ENCODE measurements at places on chromosomes 1 and 21.

DNA sequence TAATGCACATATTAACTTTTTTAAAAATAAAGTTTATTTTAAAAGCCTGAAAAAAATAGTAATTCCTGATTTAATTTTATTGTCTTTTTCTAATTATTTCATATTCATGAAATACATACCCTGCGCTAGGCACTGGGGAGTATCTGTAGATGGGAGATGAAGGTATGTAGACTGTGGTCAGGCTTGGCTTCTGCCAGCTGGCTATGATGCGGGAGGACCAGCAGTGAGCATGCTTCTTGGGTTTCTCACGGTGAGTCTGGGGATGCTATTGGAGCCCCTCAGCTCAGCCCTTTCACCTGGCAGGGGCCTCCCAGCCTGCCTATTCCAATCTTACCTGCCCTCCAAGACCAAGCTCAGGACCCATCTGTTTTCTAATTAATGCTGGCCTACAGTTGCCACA lies 138.4 kb downstream of the NOS1AP start:
- DNase-seq, result no peak

- no peak for DNase-seq
Measured at GRCh38 chr1:18069903-18070302, 37.7 kb upstream of the IGSF21 start.

DNA sequence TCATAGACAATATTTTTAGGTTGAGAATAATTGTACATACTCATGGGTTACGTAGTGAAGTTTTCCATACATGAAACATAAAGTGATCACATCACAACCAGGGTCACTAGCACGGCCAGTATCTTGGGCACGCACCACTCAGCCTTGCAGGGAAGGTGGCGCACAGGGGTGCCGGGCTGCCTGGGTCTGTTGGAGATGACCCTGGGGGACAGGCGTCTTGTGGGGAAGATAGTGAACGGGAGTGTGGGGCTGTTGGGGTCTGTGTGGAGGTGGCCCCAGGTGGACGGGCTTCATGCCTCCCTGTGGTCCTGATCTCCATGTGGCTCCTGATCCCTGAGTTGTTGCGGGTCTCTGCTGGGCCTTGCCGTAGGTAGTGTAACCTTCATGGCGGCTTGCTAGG lies 38.3 kb upstream of the PRSS38 start:
- DNase-seq, result no peak

GRCh38 chr1:13760921-13761320 lies 60.9 kb downstream of the PRDM2 start:
- DNase-seq, result no peak

DNA sequence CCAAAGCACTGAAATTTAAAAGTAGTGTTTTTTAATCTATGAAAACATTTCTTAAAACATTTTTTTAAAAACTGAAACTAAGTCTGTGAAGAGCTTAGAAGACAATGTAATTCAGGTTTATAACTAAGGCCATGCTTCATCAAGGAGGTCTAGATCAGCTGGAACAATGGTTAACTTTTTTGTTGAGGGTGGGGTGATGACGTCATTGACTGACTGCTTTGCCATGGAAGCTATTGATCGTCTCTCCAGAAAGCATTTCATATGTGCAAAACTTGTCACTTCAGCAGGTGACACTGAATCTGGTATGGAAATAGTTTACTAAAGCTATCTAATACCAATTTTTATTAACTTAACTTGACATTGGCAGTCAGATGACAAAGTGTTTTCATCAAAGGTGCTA lies 21.0 kb downstream of the RAVER2 start:
- no peak for DNase-seq

DNA sequence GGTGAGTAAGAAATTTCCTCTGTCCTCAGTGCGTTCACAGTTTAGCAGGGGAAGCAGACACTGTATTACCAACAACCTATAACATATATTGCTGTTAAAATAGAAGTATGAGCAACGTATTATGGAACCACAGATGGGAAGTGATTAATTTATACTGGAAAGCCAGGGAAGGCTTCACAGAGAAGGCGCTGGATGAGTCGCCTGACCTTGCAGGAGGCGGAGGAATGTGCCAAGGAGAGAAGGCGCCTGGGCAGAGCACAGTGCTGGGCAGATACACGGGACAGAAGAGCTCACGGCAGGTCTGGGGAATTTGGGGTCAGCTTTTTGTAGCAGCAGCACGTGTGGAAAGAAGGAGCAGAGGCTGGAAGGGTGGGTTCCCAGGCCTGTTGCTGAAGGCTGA lies 116.3 kb downstream of the DHRS3 start:
- no peak for DNase-seq

DNA sequence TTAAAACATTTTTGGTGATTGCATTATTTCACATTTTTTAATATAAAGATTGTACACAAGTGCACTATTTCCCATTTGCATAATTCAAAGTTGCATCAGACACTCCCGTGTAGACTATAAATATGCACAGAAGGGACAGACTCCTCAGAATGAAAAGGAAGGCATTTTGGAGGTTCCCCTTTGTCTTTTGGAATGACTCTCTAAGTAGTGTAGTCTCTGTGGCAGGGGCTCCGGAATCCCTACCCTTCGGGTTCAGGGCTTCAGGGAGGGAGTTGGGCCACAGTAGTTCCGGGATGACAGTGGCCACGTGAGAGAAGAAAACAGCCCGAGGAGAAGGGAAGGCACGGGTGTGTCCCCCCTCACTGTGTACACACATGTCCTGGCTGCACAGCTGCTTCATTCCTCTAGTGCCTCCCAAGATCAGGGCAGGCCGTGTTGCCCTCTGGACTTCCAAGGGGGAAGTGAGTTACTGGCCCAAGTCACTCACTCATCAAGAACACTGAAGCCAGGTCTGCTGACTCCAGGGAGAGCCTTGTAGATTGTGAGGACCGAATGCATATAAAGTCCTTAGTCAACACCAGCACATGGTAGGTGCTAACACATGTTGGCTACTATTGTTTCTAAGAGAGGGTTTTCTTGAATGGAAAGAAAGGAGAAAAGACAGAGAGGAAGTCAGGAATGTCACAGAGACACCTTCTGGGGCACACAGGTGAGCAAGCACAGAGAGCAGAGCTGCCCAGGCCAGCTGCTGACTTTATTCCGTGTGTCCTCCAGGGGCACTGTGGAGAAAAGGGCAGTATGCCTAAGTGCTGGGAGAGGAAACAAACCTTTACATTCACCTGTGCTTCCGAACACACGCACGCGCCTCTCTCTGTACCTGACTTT lies 39.8 kb downstream of the LHX4 start:
- no peak for DNase-seq

DNA sequence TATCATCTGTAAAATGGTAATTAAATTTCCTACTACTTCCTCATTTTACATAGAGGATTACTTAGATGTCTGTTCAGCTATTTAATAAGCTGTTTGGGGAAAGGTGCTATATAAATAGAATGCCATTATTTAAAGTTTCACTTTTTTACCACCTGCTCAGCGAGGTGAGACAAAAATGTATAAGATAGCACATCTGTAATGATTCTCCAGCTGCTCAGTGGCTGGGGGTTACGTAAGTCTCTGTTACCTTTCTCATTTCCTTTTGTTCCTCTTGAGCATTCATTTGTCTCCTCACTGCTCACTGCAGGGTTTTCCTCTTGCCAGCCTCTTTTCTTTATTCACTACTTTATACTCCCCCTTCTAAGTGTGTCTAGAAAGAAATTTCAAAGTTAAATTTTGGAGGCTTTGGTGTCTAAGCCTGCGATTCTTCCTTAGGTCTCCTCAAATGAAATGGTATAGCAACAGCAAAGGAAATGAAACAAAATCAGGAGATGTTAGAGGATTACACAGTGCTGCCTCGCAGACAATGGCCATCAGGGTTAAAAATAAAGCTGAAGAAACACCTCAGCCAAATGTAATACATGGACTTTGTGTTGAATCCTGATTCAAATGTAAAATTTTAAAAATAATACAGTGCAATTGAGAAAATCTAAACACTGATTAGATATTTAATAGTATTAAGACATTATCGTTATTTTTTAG lies 6.8 kb downstream of the RGS8 start:
- DNase-seq, result no peak
